ENCODE measurements at places on chromosomes 7 and 10.

DNA sequence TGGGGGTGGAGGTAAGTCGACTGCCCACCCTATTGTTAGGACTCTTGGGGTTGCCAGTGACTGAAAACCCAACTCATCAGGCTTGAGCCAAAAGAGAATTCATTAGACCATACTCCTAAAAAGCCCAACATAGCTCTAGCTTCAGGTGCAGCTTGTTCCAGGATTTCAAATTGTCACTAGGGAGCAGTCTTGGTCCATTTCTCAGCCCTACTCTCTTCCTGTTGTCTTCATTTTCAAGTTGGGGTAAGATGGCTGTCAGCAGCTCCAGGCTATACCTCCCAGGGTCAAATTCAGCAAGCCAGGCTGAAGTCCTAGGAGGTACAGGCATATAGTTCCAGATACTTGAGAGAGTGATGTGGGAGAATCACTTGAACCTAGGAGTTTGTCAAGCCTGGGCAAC is 14.9 kb upstream of the COL13A1 start:
- DNase-seq, result peak; percentile 21

- no peak for DNase-seq
These were observed 472 bp downstream of the SFRP4 start for GRCh38 chr7:37916017-37916672.

DNA sequence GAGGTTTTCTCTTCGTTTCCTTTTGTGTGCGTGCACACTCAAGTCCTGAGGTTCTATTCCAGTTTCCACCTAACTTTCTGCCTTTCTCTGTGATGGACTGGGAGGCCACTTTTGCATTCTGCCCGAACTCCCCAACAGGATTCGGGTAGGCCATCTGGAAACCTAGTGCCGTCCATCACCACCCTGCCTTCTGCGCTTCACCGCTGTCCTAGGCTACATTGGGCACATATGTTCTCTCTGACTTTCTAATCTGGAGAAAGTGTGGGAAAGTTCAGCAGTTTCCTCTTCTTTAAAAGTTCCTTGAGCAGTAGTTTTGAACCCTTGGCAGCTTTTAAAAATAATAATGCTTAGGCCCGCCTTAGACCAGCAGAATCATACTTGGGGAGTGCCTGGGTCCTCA is 46.8 kb downstream of the SHH start:
- no peak for DNase-seq

DNA sequence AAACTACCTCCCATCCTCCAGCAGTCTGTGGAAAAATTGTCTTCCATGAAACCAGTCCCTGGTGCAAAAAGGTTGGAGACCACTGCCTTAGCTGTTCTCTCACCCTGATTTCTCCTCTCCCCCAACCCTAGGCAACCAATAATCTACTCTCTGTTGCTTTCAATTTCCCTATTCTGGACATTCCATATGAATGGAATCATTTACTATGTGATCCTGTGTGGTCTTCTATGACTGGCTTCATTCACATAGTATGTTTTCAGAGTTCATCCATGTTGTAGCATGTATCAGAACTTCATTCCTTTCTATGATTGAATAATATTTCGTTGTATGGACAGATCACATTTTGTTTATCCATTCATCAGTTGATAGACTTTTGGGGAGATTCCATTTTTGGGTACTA is 38.3 kb upstream of the DLG5 start:
- no peak for DNase-seq

DNA sequence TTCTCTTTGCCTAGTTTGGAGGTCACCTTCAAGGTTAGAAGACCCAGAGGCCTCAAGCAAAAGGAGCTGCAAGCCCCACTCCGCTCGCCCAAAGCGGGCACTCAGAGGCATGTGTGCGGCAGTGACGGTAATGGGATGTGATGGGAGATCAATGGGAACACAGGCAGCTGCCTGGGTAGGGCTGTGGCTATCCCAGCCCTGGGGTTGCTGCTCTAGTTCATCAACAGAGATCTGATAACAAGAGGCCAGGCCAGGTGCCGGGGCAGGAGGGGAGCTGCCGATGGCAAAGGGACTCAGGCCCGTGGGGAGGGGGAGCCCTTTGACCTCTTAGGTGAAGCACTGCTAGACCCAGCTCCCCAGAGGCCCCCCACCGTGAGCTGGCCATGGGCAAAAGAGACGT is 52.0 kb upstream of the GNA12 start:
- DNase-seq, result no peak

DNA sequence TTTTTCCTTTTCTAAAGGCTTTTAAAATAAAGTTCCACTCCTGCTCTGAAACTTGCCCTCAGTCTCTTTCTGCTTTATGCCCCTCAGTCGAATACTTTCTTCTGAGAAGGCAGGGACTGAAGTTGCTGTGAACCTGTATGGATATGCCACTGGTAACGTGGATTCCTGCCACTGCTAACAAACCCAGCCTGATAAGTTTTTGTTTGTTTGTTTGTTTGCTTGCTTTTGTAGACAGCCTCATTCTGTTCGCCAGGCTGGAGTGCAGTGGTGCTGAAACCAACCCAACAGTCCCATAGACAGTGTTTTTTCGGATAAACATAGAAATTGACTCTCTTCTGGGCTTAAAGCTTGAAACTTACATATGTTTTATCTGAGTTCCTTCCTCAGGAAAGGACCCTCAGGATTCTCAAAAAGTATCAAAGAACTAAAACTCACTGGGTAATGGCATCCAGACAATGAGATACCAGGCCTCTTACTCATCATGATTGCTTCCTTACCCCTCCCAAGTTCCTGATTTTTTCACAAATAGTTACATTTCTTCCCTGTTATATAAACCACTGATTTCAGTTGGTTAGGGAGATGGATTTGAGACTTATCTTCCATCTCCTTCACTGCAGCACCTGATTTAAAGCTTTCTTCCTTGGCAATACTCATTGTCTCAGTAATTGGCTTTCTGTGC is 273.6 kb downstream of the SDHAF3 start:
- DNase-seq, result no peak

DNA sequence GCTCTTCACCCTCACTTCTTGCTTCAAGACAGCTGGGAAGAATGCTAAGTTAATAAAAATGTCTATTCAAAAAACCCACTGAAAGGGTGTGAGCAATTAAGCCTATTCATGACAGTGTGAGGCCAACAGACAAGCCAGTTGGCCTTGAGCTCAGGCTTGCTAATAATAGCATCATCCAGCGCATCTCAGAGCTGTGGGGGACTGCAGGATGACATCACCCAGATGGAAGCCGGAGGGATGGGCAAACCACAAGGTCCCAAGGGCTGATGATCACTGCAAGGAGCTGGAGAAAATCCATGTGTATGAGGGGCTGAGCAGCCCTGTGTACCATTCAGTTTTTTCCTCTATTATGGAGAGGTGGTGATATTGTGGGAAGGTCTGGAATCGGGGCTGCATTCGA is 770.4 kb downstream of the TNS3 start:
- no peak for DNase-seq

- no peak for DNase-seq
These were observed 45.9 kb downstream of the TMEM270 start for GRCh38 chr7:73906874-73907273.

DNA sequence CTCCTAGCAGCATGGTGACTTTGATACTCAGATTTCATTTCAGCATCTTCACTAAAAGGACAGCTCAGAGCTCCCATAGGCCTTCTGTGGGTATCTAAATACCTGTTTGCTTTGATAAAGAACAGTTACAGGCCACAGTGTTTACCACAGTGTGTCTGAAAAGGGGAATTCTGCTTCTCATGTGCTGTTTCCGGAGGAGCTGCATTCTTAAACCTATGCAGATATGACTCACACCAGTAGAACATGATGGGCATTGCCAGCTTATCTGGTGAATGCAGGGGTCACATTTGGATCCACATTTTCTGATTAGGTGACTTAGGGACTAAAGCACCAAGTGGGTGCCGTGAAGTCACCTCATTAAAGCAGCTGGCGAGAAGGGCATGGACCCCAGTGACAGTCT is 52.6 kb downstream of the TRRAP start:
- DNase-seq, result no peak

DNA sequence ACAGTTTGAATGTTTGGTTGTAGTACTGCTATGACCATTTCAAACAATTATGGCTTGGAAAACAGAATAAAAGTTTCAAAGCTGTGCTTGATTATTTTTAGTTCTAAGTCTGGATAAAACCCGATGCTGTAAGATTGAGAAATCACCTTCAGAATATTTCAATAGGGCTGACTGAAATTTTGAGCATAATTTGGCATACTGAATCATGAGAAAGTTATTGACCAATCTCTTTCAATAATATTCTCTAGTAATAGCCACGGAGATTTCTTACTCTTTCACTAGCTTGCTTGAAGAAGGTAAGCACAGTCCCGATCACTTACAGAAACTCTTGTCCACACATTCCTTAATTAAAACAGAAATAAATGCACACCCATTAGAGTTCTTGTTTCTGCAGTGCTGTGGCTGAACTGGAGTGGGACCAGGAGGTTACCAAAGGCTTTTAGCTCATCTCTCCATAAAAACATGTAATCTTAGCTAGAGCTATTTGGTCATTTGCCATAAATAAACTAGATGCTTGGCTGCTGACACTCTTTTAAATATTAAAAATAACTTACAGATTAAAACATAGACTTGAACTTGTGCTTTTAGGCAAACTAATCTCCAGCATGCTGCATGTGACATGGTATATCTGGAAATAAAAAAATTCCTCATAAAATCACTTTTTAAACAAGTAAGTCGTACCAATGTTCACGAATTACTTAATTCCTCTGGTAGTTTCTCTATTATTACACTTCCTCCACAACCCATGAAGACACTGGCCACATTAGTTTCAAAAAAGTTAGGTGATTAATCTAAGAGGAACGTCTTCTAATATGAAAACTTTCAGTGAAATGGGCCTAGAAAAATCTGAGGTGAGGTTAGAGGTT is 97.8 kb downstream of the AGMO start:
- no peak for DNase-seq

GRCh38 chr10:101403161-101403560 is 49.2 kb downstream of the BTRC start:
- no peak for DNase-seq

DNA sequence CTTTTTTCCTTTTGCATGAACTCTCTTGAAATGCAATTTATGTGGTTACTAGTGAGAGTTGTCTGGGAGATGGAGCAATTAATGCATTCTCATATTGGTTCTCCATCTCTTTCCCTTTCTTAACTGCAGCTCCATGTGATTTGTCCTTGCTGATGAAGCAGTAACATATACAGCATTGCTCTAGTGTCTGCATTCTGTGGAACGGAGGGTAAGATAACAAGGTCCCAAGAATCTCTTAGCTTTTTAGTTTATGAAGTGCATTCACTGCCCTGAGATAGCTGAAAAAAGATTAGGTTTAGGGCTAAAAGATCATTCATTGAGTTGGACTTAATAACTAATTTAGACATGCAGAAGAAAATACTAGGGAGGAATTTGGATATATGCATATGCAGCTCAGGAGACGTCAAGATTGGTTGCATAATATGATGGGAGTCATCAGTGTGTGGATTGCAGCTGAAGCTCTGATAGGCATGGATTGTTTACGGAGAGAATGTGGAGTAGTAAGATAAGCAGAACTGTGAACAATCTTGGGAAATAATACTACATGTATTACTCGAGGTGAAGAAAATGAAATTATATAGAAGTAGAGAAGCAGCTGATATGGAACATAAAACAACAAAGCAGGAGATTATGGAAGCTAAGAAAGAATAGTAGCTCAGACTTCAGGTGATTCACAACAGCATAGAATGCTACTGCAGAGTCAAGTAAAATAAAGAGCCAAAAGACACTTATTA is 404.7 kb downstream of the ARL4A start:
- DNase-seq, result no peak

- DNase-seq, result no peak
These were observed 12.2 kb upstream of the ADD3 start for GRCh38 chr10:109995595-109995994.

- DNase-seq, result no peak
These were observed 704.4 kb upstream of the CELF2 start for GRCh38 chr10:10313149-10313835.

DNA sequence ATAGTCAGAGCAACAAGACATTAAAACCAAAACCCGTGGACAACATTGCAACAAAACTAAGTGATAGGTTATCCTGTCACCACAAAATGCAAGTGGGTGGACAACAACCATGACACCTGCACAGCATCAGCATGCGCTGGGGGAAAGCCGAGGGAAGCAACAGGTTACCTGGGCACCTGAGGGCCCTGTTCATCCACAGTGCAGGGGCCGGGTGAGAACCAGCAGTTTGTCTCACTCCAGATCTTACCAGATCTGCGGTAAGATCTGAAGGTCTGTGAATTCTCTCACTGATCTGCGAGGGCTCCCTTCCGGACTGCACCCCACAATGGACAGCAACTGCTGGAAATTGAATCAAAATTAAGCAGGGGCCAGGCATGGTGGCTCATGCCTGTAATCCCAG is 30.5 kb upstream of the GRID1 start:
- DNase-seq, result no peak

DNA sequence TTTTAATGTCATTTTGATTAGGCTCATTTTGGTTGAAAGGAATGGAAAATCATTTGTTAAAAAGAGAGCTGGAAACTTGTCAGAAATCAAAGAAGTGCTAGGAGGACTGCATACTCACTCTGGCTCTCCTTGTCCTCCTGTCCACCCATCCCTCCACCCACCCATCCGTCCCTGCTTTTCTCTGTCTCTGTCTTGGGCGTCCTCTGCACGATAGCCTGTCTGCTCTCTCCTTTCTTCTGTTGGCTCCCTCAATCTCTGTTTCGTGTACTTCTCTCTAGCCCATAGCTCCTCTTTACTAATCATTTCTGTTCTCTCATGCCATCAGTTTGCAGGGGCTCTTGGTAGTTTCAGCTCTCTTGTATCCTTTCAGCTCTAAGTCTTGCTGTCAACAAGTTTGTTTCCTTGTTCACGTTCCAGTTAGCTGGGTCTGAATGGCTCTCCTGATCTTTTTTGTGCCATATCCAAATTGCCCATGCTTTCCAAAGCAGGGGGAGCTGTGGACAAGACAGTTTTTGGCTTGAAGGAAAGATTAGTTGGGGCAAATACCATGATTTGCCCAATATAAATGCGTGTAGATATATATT is 75.6 kb downstream of the KAT6B start:
- DNase-seq, result no peak

DNA sequence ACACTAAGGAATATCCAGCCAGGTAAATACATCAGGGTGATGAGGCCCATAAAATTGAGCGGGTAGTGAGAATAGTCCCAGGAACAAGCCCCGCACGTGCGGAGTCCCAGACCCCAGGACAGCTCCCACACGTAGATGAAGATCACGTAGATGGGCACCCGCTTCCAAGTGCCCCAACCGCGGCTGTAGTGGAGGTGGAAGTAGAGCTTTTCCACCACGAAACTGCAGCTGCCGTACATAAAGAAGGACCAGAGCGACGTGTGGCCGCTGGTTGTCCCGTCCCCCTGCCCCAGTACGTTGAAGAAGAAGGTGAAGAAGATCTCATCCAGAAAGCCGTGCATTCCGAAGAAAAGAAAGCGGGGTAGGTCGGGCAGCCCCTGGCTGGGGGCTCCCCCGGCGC is 948 bp downstream of the TMEM229A start:
- DNase-seq, result peak; percentile 8

Data from endothelial cell (in vitro differentiated cells).